ENCODE measurements at places on chromosomes 7 and 10.

DNA sequence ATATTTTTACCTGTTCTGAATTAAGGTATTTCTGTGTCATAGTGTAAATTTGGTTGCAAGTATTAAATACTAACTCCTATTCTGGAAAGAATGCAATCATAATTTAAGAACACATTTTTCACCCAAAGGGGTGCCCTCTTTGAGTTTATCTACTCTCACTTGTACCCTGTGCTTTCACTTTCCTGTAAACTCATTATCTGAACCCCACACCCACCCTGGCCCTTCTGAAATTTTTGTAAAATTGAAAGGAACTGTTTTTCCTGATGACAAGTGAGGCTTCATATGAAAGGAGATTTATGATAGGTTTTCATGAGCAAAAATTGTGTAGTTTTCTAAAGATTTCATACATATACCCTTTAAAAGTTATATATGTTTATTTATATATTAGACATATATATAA is 134.5 kb downstream of the WNT2 start:
- DNase-seq: no peak

- no peak for DNase-seq
These were observed 32.8 kb upstream of the SORCS3 start for GRCh38 chr10:104608091-104608828.

- no peak for DNase-seq
These were observed 8.0 kb upstream of the PPIF start for GRCh38 chr10:79339266-79339665.

- no peak for DNase-seq
These were observed 10.9 kb downstream of the MKI67 start for GRCh38 chr10:128115356-128115755.

GRCh38 chr10:70492786-70493659 is 14.5 kb downstream of the PALD1 start:
- DNase-seq: no peak

- DNase-seq: no peak
These were observed 257.1 kb downstream of the SFMBT2 start for GRCh38 chr10:7153750-7154149.

- DNase-seq: no peak
These were observed 53.2 kb upstream of the CAV2 start for GRCh38 chr7:116446212-116446855.

GRCh38 chr10:30602747-30603146 is 26.8 kb downstream of the LYZL2 start:
- DNase-seq: no peak

GRCh38 chr7:8213381-8213780 is 48.6 kb downstream of the ICA1 start:
- DNase-seq: no peak

- no peak for DNase-seq
These were observed 45.2 kb upstream of the SPOCK2 start for GRCh38 chr10:72133517-72133916.

DNA sequence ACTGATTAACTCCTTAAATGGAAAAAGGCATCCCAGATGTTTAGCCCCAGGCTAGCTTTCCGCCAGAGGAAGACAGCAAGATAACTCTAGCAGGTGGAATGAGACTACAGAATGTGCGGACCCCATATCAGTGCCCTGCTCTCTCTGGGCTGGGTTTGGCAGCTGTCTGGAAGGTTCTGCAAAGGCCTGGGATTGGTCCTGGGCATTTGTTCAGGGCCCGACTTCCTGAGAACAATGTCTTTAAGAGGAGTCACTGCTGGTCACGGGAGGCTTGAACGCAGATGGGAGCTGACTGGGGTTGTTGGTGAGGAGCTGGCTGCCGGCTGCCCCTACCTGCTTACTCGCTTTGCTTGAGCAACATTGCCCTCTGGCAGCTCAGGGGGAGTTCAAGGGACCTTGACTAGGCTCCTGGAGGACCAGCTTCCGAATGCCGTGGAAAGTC is 130.6 kb upstream of the BTBD16 start:
- DNase-seq: no peak

DNA sequence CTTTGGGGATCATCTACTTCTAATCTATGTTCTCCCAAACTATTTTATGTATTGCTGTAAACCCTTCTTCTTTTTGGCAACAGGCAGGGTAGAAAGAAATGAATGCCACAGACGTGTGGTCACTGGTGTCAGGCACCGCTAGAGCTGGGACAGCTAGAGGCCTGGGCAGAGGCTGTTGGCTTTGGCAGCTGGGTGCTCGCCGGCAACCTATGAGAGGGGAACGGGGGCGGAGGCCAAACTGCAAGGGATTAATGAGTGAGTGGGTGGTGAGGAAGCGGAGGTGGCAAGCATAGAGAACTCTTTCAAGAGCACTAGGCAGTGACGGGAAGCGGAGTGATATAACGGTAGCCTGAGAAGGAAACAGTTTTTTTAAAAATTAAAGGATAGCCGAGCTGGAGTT is 78.5 kb downstream of the CREB5 start:
- DNase-seq: no peak
